Osteocyte (in vitro differentiated cells): ENCODE measurements at places on chromosomes 2 and 18. TPM values are rescaled to one million over a fixed set of nuclear protein-coding genes. Genes with fewer than 3 reads are reported as not detected.

Gene FAM98A
- 58.6 and 66.8 TPM in 2 replicates for total RNA-seq

- no peaks in the 10 kb centered on the region for H3K4me1 ChIP-seq
- DNase-seq, result no peak
- H3K27ac ChIP-seq, result no peak overlapping the region
- no peak overlapping the region for H3K4me3 ChIP-seq
- peaks cover 17% of the 10 kb centered on the region for H3K27me3 ChIP-seq
- no peaks in the 10 kb centered on the region for H3K36me3 ChIP-seq
These were observed 101.6 kb upstream of the HNMT start for GRCh38 chr2:137862651-137863050.

GRCh38 chr18:13386891-13387801 is 168.6 kb downstream of the LDLRAD4 start:
- no peak overlapping the region for H3K27ac ChIP-seq
- H3K4me1 ChIP-seq, result peaks cover 11% of the 10 kb centered on the region
- peaks cover 3% of the 10 kb centered on the region for H3K36me3 ChIP-seq
- H3K27me3 ChIP-seq, result peaks cover 9% of the 10 kb centered on the region
- no peak overlapping the region for H3K4me3 ChIP-seq
- DNase-seq, result peak; percentile 82

DNA sequence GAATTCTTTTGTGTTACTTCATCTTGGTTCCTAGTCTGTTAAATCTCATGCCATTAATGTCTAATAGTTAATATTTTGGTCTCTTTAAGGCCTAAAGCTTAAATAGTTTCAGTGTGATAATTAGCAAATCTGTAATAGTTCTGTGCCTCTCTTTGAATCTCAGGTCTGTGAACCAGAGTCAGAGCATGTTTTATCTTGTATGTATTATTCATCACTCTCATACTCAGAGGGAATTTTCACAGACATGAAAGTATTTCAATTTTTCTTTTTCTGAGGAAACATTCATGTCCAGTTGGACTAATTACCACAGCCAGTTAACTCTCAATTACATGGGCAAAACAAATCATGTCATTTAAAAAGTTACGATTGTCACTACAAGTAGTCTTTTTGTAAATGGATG is 931.9 kb upstream of the SLC39A10 start:
- H3K4me3 ChIP-seq, result no peak overlapping the region
- no peaks in the 10 kb centered on the region for H3K36me3 ChIP-seq
- H3K4me1 ChIP-seq, result no peaks in the 10 kb centered on the region
- H3K27me3 ChIP-seq, result no peaks in the 10 kb centered on the region
- no peak overlapping the region for H3K27ac ChIP-seq
- DNase-seq, result no peak

Gene TMEM247
- total RNA-seq, result not detected in 2 replicates

- no peaks in the 10 kb centered on the region for H3K36me3 ChIP-seq
- DNase-seq, result no peak
- no peak overlapping the region for H3K27ac ChIP-seq
- H3K4me1 ChIP-seq, result peaks cover 2% of the 10 kb centered on the region
These were observed 166.2 kb downstream of the SLC39A10 start for GRCh38 chr2:195823206-195823605.

- no peaks in the 10 kb centered on the region for H3K36me3 ChIP-seq
- H3K27me3 ChIP-seq, result no peaks in the 10 kb centered on the region
- H3K4me1 ChIP-seq, result no peaks in the 10 kb centered on the region
- no peak for DNase-seq
- H3K4me3 ChIP-seq, result no peak overlapping the region
- H3K27ac ChIP-seq, result no peak overlapping the region
These were observed 20.7 kb downstream of the ACVR2A start for GRCh38 chr2:147865560-147865959.

DNA sequence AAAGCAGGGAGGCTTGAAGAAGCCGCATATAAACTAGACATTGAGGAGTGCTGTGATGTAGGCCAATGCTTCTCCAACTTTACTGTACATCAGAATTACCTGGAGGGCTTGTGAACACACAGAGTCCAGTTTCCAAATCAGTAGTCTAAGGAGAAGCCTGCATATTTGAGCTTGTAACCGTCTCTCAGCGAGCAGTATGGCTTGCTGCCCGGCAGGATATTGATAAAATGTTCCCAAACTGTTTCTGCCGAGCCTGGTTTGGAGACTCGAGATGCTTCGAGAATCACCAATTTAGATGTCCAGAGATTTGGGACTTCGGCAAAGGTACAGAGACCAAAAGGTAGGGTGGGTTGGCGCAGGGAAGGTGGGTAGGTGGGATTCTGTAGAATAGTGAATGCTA is 11.0 kb upstream of the RAB31 start:
- H3K36me3 ChIP-seq, result no peaks in the 10 kb centered on the region
- no peaks in the 10 kb centered on the region for H3K27me3 ChIP-seq

DNA sequence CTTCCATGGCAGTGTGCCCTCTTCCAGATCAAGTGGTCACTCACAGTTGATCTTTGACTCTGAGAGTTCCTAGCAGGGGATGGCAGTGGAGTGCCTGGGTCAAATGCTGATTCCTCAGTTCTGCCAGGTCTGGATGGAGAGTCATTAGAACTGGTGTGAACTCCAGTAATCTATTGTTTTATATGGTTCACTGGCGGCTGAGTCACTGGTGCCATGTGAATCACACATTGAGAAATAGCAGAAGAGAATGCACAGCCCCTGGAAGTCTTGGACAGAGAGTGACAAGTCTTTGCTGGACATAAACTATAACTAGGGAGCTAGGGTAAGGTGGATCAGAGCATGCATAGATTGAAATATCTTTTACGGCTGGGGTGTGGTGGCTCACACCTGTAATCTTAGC is 86.9 kb downstream of the EIF2AK3 start:
- H3K27ac ChIP-seq, result no peak overlapping the region
- H3K36me3 ChIP-seq, result no peaks in the 10 kb centered on the region
- H3K27me3 ChIP-seq, result peaks cover 17% of the 10 kb centered on the region
- DNase-seq, result peak; percentile 27
- H3K4me3 ChIP-seq, result no peak overlapping the region

- H3K4me1 ChIP-seq, result peaks cover 31% of the 10 kb centered on the region
- H3K36me3 ChIP-seq, result no peaks in the 10 kb centered on the region
- no peak overlapping the region for H3K4me3 ChIP-seq
- no peak overlapping the region for H3K27ac ChIP-seq
These were observed 170.1 kb upstream of the THUMPD2 start for GRCh38 chr2:39949131-39949530.

DNA sequence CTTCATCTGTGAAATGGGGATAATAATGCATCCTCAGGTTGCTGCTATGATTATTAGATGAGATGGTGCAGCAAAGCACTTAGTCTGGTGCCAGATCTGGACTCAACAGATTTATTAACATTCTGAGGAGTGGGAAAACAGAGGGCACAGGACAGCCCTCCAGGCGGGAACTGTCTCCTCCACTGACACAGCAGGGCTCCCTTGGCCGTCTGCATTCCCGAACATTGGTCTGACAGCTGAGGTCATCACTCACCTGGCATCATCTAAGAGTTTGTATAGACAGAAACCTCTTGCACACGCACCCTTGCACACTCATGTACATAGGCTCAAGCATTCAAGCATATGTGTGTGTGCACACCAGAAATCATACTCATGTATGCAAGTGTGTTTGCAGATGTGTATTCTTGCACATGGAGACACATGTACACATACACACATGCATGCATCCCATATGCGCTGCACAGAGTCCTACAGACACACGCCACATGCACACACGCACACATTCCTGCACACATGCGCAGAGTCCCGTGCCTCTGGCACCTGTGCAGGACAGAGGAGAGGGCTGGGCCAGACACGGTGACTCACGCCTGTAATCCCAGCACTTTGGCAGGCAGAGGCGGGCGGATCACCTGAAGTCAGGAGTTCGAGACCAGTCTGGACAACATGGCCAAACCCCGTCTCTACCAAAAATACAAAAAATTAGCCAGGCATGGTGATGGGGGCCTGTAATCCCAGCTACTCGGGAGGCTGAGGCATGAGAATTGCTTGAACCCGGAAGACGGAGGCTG is 173.3 kb upstream of the GLI2 start:
- peaks cover 24% of the 10 kb centered on the region for H3K4me1 ChIP-seq
- H3K4me3 ChIP-seq, result no peak overlapping the region
- DNase-seq, result no peak
- H3K27me3 ChIP-seq, result peaks cover 24% of the 10 kb centered on the region
- H3K27ac ChIP-seq, result no peak overlapping the region
- no peaks in the 10 kb centered on the region for H3K36me3 ChIP-seq

GRCh38 chr2:241315879-241316631 is at the start of gene SEPTIN2:
SEPTIN2 (plus strand) TSS chr2:241315925; CDS start chr2:241324233, 8,308 bp downstream.
- peaks cover 18% of the 10 kb centered on the region for H3K36me3 ChIP-seq
- no peaks in the 10 kb centered on the region for H3K27me3 ChIP-seq
- peak within 1 kb of the TSS; percentile 100 for H3K27ac ChIP-seq
- peak; percentile 93 for DNase-seq
- H3K4me3 ChIP-seq, result peak within 1 kb of the TSS; percentile 97

Gene PTPN18
- total RNA-seq, result 30.2 and 31.5 TPM in 2 replicates

Gene ZBTB7C
- total RNA-seq, result 0.11 and 0.16 TPM in 2 replicates

- peaks cover 22% of the 10 kb centered on the region for H3K4me1 ChIP-seq
- H3K36me3 ChIP-seq, result no peaks in the 10 kb centered on the region
- H3K27ac ChIP-seq, result no peak overlapping the region
These were observed 147.6 kb downstream of the HDAC4 start for GRCh38 chr2:239253264-239253663.
